ENCODE measurements at places on chromosomes 5 and 9.

DNA sequence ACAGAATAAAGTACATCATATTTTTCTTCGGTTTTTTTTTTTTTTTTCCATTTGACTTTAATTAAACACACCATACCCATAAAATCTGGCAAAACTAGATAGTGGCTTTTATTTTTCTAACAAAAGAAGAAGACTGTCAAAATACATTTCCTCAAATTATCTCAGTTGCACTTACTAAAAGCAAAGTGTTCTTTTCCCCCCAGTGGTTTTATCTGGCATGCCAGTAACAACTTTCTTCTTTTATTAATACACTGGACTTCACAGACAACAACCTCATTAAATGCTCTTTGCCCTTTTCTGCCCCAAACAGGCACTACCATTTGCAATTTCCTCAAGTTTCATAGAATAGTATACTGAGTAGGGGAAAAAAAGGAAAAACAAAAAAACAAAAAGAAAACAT is 1792.3 kb downstream of the EFNA5 start:
- no peak for DNase-seq

DNA sequence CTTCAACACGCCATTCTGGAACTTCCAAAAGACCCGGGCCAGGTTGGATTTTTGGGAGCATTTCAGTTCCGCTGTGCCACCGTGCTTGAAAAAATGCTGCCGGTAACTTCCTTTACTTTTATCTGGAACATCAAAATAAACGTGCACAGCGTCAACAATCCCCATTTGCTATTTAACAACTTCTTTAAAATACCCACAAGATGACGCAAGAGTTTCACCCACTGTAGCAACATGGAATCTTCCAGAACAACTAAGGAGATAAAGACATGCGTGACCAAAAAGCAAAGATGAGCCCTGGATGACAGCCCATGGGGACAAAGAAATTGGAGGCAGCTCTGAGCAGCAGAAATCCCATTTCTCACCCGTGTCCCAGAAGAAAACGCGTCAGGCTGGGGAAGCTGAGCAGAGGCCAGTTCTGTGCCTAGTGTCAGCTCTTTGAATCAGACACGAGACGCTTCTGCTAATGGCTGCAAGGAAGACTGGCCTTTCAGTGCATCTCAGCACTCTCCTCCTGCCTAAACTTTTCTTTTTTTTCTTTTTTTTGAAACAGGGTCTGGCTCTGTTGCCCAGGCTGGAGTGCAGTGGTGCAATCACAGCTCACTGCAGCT is 61.3 kb downstream of the SECISBP2 start:
- no peak for DNase-seq

DNA sequence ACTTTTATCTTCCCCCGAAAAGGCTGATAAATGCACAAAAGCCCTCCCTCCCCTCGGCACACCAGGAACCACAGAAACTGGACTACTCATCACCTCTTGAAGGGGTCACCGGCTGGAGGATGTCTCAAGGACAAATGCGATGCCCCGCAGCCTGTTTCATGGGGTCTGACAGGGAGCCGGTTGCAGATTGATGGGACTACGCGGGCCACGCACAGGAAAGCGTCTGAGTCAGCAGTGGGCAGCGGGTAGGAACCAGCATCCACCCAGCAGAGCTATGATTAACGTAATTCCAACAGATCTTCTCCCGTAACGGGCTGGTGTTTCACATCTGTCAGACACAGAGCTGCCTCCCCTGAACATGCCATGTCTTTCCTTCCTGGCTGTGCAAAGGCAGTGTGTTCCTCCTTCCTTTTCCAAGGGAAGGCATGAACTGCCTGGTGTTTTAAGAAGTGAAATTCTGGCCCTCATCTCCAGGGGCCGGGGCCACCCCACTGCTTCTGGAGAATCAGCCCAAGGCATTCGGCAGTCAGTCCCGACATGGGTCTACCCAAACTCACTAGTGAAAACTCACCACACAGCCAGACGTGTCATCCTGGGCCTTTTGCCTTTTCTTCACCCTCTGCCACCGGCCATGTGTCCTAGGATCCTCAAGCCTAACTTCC is 144.4 kb upstream of the PHYKPL start:
- no peak for DNase-seq

GRCh38 chr9:15295761-15296405 is 11.1 kb downstream of the TTC39B start:
- DNase-seq: peak; percentile 13

DNA sequence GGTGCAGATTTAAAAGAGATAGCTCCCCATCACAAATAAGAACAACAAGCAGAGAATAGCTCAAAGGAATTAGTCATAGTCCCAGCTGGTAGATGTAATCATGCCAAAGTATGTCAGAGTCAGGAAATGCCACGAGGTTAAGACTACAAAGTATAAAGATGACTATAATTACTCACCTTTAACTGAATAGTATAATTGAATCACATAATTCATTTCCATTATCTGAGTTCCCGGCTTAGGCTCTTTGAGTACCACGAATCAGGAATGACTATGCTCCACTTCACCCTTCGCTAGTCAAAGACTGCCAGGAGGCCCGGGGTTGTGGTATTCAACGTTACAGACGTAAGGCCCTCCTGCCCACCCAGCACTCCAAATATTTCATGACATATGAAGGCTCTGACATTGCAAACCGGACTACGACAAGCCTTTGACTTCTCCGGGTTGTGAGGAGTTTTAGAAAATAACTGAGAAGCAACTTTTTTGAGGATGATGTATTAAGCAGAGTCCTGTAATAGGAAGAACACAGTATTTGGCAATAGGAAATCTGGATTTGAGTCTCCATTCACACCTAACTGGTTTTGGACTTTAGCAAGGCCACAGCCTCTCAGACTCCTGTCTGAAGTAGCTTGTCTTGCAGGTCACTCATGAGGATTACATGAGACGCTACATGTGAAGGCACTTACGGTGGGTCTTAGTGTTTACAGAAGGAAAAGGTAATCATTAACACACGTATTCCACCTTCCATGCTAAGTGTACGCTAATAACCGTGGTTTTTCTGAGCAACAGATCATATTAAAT is 64.6 kb downstream of the ENC1 start:
- DNase-seq: peak; percentile 63

DNA sequence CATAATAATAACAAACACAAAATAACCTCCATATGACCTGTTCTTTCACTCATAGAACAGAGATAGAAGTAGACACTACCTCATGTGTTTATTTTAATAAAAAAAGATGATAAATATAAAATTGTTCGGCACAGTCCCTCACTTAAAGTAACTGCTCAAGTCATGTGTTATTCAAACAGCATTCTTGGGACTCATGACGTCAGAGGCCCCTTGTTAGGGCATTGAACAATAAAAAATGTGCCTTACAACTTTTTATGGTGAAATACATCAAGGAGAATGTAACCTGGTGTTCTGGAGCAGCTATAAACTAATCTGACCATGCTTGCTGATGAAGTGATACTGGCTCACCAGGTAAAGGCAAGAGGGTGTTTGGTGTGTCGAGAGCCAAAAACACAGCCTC is 12.2 kb upstream of the NDFIP1 start:
- DNase-seq: no peak

GRCh38 chr9:114156657-114157421 is 1.5 kb downstream of the COL27A1 start:
- no peak for DNase-seq

- no peak for DNase-seq
Observed at GRCh38 chr9:98175762-98176161, 16.7 kb downstream of the CORO2A start.

GRCh38 chr9:90099262-90099963 is 494.6 kb downstream of the GADD45G start:
- no peak for DNase-seq

- no peak for DNase-seq
Observed at GRCh38 chr5:166860426-166860825, 1431.0 kb upstream of the WWC1 start.

GRCh38 chr5:88502179-88503040 is 233.8 kb upstream of the TMEM161B start:
- DNase-seq: no peak

- DNase-seq: peak; percentile 99
Observed at GRCh38 chr9:37485389-37486255, at the start of gene POLR1E. TSS of gene POLR1E (plus strand) at chr9:37485948. CDS start at chr9:37486048, 100 bp downstream.

- DNase-seq: no peak
Observed at GRCh38 chr5:84385705-84386104, 1.0 kb upstream of the EDIL3 start.

DNA sequence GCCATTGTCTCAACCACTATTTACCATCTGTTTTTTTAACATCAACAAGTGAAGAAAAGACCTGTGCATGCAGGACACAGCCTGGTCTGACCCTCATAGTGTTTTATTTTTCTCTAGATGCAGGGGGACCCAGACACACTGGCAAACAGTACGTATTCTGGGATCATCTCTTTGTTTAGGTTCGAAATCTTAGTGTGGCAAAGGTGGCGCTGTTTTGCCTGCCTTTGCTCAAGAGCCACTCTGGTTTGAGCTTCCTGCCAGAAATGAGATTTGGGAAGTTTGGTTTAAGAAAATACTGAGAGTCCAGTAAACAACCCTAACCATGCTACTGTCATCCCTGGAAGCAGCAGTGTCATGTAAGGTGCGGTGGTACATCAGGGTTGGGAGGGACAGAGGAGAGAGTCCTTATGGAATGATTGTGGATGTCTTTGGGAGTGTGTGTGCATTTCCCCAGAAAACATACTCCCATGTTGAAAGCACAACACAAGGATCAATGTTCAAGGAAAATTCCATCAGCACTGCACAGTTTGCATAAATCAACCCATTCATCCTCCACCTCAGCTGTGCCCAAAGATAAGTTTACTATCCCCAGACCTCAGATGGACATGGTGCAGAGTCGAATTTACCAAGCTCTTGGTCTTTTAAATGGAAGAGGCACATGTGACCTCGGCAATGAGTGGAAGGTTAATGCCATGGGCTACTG is 34.0 kb upstream of the FLT4 start:
- DNase-seq: no peak

- DNase-seq: no peak
Observed at GRCh38 chr5:45795458-45795857, 99.3 kb upstream of the HCN1 start.

DNA sequence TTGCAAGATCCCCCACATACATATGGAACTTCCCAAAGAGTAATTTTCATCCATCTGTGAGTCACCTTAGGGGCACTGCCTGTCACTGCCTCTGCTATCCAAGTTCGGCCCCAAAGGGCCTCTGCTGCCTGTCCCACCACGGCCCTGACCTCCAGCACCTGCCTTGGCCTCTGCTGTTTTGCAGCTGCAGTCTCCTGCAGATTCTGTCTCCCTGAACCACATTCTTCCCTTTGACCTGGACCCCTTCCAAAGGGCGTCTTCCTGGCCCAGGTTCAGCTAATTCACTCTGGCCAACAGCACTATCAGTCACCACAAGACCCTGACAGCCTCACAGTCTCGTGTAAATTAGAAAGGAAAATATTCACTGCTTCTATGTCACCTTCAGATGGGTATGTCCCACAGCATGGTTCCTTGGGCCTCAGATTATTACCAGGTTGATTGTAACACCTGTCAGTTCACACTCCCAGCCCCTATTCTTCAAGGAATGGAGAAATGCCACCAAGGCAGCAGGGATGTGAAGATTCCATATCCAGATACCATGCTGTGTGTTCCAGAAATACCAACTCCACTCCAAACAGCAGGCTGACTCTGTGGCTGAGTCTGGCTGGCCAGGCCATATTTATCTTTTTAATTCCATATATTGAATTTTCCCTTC is 479.3 kb downstream of the ARHGEF28 start:
- DNase-seq: no peak

DNA sequence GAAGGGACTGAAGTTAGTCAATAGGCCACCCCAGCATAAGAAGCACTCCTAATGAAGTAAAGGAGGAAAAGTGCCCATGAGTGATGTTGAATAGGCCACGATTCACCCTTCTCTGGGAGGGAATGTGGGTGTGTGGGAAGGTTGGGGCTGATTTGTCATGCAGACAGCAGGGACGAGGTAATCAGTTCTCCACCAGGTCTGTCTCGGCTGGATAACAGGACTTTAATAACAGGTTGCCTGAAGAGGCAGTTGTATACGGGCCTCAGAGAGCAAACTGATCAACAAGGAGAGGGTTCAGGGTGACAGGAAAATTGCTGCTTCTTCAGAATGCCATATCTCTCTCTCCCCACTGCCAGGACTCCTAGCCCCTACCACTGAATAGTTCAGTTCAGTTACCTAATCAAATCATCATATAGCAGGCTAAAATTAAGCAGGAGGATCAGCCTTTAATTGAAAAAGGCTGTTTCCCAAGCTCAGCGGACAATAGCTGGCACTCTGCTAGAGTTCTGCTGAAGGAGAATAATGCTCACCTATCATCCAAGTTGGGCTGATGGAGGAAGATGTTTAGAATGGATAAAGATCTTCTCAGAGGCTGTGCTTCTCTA is 43.6 kb upstream of the SMIM32 start:
- DNase-seq: no peak

DNA sequence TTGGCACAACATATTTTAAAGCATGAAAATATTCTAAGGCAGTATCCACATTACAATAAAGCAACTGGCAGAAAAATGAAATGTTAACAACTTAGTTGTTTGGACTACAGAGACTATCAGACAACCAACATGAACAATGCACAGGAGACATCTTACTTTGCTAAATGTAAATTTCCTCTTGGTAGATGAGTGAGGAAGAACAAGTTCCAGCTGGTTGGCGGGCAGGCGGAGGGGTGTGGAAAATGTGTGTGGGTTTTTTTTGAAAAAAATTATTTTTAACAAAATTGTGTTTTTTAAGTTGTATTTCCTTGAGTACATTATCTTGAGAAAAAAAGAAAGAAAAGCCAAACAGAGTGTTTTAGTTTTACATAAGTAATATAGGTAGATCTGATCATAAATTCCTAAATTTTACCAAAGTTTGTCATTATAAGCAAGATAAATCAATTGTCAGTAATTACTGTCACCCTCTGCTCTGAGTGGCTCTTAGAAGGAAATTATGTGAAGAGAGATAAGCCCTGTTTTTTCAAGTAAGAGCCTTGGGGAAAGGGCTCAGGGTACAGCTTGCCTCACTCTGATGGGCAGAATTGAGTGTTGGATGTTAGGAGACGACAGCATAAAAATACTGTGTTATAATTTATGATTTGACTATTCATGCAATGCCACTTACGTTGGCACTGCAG is 42.5 kb downstream of the TMEM167A start:
- no peak for DNase-seq

DNA sequence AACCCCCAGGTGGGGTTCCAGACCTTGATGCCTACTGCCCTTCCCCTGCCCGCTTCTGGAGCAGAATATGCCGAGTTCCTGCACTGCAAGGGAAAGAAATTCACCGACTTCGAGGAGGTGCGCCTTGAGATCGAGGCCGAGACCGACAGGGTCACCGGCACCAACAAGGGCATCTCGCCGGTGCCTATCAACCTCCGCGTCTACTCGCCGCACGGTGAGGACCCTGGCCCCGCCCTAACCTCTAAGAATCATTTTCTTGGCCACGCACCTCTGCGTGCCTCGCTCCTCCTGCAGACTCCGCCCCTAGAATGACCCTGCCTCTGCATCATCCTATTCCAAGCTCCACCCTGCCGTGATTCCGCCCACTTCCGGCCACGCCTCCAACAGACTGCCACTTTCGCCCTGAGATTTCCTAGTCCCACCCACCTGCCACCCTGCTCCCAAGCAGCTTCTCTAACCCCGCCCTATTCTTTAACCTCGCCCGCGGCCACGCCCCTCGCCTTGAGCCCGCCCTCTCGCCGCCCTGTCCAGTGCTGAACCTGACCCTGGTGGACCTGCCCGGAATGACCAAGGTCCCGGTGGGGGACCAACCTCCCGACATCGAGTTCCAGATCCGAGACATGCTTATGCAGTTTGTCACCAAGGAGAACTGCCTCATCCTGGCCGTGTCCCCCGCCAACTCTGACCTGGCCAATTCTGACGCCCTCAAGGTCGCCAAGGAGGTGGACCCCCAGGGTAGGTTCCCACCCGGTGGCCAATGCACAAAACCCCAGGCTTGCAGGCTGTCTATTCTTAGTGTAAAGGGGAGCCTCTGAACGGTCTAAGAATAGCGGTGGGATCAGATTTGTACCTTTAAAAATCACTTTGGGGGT is 15.6 kb downstream of the DNM1 start:
- peak; percentile 100 for DNase-seq
